ENCODE measurements at places on chromosomes 6 and 20. TPM values are rescaled to one million over a fixed set of nuclear protein-coding genes. Genes with fewer than 3 reads are reported as not detected.

DNA sequence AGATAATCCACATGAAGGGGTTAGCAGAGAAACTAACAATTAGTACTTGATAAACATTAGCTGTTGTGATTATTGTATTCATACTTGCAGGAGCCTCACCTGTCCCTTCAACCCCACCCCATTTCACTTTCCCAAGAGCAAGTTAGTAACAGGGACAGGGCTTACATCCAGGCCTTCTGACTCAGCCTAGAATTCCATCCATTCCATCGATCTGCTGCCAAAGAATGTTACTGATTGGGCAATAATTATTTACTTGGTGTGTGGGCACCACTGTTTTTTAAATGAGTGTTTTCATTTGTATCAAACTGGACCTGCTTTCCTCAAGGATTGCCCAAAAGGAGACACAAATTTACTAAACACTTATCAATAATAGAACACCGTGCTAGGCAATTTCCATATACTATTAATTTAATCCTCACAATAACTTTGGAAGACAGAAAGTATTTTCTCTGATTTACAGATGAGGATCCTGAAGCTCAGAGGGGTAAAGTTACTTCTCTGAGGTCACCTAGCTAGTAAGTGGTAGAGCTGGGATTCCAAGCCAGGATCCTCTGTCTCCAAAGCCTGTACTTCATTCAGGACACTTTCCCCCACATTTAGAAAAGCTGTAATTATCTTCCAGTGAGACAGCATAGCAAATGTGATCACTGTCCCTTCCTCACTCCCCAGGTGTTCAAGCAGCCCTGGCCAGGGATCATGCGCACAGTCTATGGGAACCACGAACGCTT lies 32.8 kb downstream of the GSS start:
- no peak for DNase-seq

DNA sequence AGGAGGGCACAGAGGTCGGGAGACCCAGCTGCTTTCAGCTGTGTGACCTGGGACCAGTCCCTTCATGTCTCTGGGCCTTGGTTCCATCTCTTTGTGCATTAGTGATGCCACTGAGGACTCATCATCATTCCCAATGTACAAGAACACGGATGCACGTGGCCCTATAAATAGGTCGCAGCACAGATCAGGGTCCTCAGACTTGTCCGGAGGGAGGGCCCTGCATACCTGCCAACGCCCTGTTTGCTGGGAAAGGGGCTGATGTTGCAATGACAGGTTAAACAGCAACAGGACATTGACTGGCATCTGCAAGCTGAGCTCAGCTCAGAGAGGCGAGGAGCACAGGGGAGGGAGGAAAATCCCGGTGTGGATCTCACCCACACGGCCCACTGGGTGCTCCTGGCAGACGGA lies 21.8 kb downstream of the TGM2 start:
- DNase-seq: peak; percentile 20

- no peak for DNase-seq
Observed at GRCh38 chr6:89145091-89145955, 532 bp upstream of the PM20D2 start.

- DNase-seq: no peak
Observed at GRCh38 chr20:36214684-36215256, 21.5 kb upstream of the AAR2 start.

- DNase-seq: peak; percentile 85
Observed at GRCh38 chr20:57381596-57382503, 9.3 kb upstream of the RBM38 start.

- DNase-seq: no peak
Observed at GRCh38 chr20:62606551-62607201, 35.6 kb upstream of the SLCO4A1 start.

- no peak for DNase-seq
Observed at GRCh38 chr20:12835999-12836398, 172.8 kb upstream of the SPTLC3 start.

DNA sequence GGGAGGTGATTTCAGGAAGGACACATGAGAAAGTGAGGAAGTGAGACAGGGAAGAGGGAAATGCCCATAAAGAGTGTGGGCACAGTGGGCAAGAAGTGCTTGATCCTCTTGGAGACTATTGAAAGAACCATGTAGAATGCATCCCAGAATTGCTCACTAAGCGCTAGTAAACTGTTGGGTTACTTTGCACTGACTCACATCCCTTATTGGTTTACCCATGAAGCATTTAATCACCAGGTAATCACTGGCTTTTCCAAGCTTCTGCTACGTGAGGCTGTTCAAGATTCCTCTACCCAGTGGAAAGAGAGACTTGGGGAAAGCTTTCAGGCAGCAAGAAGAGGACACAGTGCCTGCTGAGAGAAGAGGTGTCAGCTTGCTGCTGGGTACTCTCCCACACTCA lies 410.0 kb upstream of the JAG1 start:
- DNase-seq: no peak

- DNase-seq: peak; percentile 65
Observed at GRCh38 chr6:4210629-4211419, 75.4 kb upstream of the ECI2 start.

GRCh38 chr6:139597771-139598755 lies 223.6 kb upstream of the CITED2 start:
- peak; percentile 58 for DNase-seq

DNA sequence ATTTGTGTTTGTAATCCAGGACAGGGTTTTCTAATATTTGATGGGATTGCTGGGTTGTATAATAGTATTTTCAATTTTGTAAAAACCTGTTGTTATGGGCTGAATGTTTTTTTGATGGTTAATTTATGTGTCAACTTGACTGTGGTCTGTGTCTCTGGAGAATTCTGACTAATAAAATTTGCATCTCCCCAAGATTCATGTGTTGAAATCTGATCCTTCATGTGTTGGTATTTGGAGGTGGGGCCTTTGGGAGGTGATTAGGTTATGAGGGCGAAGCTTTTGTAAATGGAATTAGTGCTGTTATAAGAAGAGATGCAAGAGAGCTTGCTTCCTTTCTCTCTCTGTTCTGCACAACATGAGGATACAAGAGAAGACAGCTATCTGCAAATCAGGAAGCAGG lies 48.7 kb upstream of the SAMD5 start:
- no peak for DNase-seq

GRCh38 chr6:62150048-62150663 lies 135.9 kb downstream of the KHDRBS2 start:
- DNase-seq: no peak

- no peak for DNase-seq
Observed at GRCh38 chr20:43243672-43244269, 54.1 kb upstream of the PTPRT start.

DNA sequence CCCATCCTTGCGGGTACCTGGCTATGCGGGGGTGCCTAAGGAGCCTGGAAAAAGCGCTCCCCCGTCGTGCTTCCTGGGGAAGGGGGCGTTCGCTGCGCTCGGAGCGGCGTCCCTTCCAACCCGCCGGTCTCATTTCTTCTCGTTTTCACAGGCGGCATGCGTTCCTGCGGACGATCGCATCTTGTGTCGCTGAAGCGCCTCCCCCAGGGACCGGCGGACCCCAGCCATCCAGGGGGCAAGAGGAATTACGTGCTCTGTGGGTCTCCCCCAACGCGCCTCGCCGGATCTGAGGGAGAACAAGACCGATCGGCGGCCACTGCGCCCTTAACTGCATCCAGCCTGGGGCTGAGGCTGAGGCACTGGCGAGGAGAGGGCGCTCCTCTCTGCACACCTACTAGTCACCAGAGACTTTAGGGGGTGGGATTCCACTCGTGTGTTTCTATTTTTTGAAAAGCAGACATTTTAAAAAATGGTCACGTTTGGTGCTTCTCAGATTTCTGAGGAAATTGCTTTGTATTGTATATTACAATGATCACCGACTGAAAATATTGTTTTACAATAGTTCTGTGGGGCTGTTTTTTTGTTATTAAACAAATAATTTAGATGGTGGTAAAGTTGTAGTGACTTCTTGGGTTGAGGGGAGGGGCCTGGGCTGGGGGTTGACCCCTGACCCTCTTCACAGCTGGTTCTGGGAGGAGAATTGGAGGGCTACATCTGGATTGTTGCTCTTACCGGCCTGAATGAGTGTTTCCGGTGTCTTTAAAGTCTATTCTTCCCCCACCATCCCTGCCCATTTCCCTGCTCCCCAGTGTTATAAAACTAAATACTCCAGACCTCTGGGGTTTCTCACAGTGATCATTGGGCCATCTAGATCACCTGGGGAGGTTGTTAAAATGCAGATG lies 1.1 kb downstream of the ID1 start:
- peak; percentile 63 for DNase-seq

GRCh38 chr6:90095788-90096187 lies 200.9 kb downstream of the BACH2 start:
- DNase-seq: no peak

DNA sequence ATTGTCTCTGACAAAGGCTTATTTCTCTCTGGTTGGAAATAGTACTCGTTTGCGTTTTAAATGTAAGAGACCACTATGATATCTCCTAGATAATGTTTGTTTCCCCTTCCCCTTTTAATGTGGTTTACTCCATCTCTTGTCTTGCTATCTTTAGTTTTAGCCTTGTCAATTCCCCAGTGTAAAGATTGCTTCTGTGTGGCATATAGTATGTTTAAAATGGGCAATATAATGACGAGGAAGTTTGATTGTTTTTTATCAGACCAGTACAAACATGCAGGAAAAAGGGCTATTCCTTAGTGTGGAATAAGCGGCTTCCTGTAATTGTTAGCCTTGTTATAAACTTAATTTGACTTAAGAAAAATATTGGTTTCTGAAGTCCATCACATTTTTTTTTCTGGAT lies 3.1 kb downstream of the QKI start:
- no peak for DNase-seq

DNA sequence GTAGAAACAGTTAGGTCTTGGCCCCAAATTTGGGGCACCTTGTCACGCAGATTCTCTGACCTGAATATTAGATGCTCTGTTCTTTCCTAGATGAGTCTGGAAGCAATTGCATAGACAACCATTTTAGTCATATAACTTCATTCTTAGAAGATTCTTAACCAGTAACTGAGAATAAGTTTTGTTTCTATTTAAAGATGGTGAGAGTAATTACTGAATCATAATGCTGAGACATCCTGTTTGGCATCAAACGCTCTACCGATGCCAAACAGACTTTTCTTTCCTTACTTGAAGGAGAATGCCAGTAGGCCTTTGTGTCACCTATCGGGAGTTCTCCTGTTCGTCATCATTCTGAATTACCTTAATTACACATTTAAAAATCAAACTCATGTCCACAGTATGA lies 131.6 kb upstream of the ID4 start:
- no peak for DNase-seq

- DNase-seq: no peak
Observed at GRCh38 chr20:51938559-51939258, 136.4 kb upstream of the SALL4 start.

- no peak for DNase-seq
Observed at GRCh38 chr6:52304983-52305390, 20.4 kb upstream of the MCM3 start.

DNA sequence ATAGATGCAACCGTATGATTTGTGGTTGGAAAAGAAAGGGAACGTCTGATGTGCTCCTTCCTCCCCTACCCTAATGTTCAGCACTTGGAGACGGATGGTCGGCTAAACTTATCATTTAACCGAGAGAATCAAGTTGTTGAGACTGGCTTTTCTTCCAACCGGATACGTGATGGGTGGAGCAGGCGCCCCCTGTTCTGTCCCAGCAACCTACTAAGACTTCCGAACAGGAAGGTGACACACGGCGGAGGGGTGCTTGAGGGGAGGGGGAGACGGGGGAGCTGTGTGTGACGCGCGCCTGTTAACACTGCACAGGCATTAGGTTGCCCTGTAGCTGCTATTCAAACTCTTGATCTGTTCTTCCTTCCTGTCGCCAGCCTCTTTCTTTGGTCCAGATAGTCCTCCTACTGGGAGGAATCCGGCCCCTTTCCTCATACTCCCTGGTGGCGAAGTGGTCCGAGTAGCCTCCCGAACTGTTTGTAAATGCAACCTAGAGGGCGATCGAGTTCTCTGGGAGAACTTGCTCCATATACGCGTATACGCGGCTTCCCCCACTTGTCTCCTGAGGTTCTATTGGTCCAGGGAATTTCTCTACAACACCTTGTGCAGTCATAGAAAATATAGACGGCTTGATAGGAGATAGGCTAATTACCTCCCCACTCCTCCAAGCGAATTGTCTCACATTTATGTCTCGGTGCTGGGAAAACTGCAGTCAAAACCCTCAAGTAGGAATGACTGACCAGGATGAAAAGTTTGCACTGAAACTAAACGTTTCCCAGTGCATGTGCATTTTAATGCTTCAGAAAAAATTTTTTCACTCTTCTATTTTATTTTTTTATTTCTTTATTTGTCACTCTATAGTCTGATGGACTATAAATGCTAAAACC lies 126.0 kb upstream of the SLC2A12 start:
- peak; percentile 82 for DNase-seq

DNA sequence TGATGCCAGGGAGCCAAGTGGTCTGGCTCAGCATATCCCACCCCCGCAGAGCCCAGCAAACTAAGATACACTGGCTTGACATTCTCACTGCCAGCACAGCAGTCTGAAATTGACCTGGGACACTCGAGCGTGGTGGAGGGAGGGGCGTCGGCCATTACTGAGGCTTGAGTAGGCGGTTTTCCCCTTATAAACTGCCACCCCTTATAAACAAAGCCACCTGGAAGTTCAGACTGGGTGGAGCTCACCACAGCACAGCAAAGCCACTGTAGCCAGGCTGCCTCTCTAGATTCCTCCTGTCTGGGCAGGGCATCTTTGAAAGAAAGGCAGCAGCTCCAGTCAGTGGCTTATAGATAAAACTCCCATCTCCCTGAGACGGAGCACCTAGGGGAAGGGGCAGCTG lies 19.4 kb downstream of the TINAG start:
- DNase-seq: no peak

DNA sequence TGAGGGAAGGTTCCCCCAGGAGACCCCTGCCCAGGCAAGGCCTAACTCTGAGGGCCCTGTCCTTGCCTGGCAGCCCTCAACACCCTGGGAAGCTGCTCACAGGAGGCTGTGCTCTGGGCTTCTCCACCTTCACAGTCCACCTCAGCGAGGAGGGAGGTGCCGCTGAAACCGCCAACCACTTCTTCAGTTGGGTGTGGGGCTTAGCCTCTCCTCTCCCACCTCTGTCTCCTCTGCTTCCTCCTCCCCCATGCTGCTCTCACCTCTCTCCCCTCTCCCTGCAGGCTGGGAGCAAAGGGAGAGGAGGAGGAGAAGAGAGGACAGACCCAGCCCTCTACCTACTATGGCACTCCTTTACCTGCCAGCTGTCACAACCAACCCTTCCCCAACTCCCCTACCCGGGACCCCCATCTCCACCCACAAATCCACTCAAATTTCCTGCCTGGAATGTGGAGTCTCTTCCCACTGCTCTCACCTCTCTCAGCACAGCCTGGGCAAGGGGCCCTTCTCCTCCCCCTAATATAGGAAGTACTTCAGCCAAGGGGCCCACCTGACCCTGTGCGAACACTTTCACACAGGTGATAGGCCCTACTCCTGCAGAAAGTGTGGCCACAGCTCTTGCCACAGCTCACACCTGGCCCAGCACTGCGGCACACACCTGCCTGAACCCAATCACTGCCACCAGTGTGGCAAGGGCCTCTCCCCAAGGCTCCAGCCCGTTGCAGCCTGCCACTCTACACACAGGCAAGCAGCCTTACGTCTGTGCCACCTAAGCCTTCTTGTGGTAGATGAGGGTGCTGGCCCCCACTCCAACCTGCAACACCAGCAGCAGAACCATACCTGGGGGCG lies 7.2 kb downstream of the RING1 start:
- no peak for DNase-seq

Gene MAK
- 1.3 TPM for total RNA-seq

Gene ZSCAN16
- total RNA-seq: 6.8 TPM

Gene RAET1E
- total RNA-seq: not detected

Gene CNR1
- 21.1 TPM for total RNA-seq

Gene IDH3B
- total RNA-seq: 64.7 TPM

Gene CYP39A1
- total RNA-seq: 5.4 TPM

Gene DZANK1
- 3.4 TPM for total RNA-seq

Gene SLC22A1
- total RNA-seq: 2.6 TPM

Gene SYCP2L
- 1.0 TPM for total RNA-seq

Data from lower lobe of right lung (tissue), 2 donors.